T follicular helper cell (primary cell): ENCODE measurements at places on chromosomes 12 and 14.

- DNase-seq: no peak
Observed at GRCh38 chr12:67797185-67797741, 148.7 kb downstream of the DYRK2 start.

- DNase-seq: no peak
Observed at GRCh38 chr12:131135311-131135785, 181.6 kb downstream of the ADGRD1 start.

- no peak for DNase-seq
Observed at GRCh38 chr12:21676776-21677175, 19.1 kb upstream of the LDHB start.

DNA sequence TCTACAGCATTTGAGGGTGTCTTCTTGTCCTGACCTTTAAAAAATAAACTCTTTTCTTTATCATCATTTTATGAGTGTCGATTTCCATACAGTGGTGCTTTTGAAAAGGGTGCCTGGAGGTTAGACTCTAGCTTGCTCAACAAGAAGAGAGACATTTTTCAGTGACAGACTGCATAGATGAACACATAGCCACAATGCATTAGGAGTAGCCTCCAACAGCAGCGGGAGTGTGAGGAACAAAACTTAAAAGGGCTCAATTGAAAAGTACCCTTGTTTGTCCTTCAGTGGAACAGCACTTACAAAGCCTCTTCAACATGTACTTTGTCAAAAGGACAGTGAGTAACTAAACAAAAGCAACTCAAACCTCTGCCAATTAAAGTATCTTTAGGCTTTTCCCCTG lies 119.3 kb downstream of the SOX5 start:
- DNase-seq: no peak

DNA sequence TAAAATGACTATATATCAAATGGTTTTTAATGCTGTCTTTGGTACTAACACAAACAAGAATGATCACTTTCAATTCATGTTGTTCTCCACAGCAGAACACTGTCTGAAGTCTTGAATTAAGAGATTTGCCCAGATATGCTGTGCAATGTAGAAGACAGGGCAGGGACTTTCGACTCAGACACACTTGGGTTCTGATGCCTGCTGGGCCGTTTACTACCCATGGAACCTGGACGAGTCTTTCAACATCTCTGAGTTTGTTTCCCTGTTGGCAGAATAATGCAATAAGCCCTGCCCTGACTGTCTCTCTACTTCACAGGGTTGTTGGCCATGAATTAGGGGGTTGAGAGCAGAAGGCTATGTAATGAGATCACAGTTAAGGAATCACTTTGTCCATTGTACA lies 162.6 kb upstream of the TMPO start:
- DNase-seq: no peak

- no peak for DNase-seq
Observed at GRCh38 chr14:103576371-103577024, 13.7 kb downstream of the COA8 start.

GRCh38 chr12:58169826-58170225 lies 228.5 kb downstream of the ATP23 start:
- DNase-seq: no peak

- DNase-seq: no peak
Observed at GRCh38 chr12:52005903-52006703, 643 bp upstream of the TAMALIN start.

- no peak for DNase-seq
Observed at GRCh38 chr12:94730847-94731246, 80.5 kb upstream of the TMCC3 start.

DNA sequence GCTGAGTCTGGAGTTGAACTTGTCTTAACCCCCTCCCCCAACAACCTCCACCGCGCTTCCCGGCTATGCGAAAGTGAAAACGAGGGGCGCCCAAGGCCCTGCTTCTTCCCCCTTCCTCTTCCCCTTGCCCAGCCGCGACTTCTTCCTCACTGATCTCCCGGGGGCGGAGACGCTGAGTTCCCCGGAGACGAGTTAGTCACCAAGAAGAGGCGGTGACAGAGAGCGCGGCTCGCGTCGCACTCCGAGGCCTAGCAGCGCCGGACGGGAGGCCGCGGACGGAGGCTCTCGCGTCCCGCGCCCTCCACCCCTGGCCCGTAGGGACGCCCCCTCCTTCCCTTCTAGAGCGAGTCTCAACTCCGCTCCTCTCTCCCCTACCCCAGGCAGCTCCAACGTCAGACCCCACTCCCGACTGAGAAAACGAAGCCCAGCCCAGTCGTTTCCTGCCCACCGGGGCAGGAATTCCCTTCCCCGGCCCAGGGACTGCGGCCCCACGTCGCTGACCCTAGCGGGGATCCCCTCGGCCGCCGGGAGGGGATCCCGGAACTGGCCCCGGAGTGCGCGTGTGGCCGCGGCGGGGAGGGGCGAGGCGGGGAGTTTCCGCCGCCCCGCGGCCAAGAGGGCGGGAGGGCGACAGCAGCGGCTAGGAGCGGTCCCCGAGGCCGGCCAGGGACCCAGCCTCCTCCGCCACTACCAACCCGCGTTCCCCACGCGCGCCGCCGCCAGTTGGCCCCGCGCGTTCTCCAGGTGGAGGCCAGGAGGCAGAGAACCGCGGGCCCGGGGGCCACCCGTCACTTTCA lies 1.4 kb downstream of the BAZ1A start:
- peak; percentile 76 for DNase-seq

DNA sequence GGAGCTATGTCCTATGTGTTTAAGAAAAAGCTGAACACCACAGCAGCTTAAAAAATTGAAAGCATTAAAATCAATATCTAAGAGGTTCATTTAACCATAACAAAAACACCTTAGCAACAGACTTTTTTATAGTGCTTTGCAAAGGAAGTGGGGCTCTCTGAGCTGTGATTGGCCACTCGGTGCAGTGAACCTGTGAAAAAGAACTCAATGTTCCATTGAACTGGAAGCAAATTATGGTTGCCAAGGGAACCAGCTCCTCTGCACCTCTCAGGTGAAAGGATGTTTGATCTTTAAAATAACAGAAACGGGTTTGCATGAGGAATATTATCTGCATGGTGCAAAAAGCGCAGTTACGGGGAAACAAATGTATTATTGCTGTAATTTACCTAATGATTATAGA lies 149.4 kb downstream of the SNAPC1 start:
- no peak for DNase-seq

DNA sequence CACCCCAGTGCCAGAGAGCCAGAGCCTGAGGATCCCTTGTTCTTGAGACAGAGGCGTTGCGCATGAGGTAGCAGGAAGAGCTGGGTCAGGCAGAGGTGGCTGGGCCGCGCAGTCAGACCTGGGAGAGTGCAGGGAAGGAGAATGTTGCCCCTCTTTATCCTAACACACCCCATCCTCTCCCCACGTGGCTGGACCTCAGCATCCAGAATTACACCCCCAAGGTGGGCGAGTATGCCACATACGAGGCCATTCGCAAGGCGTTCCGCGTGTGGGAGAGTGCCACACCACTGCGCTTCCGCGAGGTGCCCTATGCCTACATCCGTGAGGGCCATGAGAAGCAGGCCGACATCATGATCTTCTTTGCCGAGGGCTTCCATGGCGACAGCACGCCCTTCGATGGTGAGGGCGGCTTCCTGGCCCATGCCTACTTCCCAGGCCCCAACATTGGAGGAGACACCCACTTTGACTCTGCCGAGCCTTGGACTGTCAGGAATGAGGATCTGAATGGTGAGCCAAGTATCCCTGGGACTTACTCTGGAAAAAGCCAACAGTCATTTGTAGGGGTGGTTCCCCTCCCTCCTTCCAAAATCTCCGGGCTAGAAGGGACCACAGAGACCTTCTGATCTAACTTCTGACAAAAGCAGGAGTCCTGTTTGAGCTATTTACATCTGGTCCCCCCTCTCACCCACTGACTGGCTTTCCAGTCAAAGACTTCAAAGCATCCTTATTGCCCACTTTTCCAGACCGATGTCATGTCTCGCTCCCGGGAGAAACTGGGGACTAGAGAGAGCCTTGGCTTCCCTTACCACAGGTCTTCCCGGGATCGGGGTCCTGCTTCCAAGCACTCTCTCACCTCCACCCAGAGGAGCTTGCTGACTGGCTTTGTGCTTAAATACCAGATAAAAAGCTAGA lies 6.1 kb downstream of the MMP14 start:
- DNase-seq: no peak

DNA sequence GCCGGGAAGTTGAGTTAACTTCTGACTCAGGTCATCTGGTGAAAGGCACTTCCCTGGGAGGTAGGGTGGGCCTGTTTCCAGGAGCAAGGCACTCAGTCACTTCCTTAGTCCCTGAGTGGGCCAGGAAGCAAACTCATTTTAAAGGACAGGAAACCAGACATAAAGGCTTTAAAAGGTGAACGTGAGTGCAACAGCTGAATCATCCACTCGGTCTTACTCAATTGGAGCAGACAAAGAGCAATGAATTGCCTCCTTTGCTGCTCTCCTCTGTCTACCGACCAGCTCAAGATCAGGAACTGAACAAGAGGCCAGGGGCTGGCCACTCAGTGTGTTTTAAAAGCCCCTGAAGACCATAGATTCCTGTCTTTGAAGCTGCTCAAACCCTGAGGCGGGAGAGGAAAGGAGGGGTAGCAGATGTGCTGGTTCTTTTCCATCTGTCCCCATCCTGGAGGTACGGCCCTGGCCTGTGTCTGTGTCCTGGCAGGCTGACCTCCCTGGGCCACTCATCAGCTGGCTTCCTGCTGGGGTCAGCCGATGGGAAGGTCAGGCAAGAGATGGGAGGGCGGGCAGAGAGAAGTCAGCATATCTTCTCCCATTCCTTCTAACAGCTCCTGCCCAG lies 148.9 kb downstream of the PPM1H start:
- no peak for DNase-seq

- peak; percentile 0 for DNase-seq
Observed at GRCh38 chr14:97219431-97220017, 422.3 kb downstream of the VRK1 start.

GRCh38 chr12:56029666-56030293 lies 8.9 kb downstream of the IKZF4 start:
- DNase-seq: no peak

DNA sequence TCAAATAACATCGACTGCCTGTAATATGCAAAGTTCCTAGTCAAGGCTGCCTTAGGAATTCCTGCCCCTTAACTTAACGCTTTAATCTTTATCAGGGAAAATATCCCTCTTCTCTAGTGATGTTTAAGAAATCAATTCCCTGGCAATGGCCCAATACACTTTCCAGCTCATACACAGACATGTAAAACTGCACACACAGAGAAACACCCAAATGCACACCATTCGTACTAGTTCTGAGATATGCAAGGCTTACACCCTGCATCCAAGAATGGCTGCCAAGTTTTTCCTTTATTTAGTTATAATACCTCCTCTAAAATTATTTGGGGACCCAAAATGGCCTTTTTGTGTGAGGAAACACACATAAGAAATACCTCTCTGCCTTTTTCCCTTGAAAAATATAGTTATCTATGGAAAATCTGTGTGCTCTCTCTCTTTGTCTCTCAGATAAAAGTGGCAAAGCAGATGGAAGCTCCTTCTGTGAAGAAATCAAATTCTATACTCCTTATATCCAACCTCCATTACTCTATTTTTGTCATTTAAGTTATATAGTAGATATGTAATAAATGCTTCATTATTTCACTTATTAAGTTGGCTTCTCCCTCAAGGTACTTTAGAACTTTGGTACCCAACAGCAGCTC lies 120.0 kb upstream of the MDM1 start:
- no peak for DNase-seq

GRCh38 chr14:23115039-23115731 lies 3.9 kb downstream of the CEBPE start:
- DNase-seq: no peak

DNA sequence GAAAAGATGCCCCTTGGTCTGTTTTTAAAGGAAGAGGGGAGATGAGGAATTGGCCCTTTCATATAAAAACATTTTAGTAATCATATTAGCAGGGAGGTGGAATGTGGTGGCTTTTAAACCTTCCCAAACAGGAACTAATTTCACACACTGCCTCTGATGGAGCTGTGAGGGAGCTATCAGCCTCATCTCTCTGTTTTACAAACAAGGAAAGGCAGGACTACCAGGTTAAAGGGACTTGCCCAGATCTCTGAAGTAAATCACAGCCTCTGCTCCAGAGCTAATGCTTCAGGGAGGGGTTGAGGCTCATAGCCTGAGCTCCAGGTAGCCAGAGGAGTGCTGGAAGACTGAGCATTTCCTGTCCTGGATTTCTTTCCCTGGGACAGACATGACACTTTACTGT lies 1.1 kb upstream of the BMP4 start:
- DNase-seq: no peak

- no peak for DNase-seq
Observed at GRCh38 chr12:71169286-71169685, 11.5 kb upstream of the TSPAN8 start.

GRCh38 chr12:115044073-115044472 lies 360.1 kb upstream of the TBX3 start:
- DNase-seq: no peak

- DNase-seq: no peak
Observed at GRCh38 chr14:95697764-95698163, 11.5 kb downstream of the TCL1B start.

DNA sequence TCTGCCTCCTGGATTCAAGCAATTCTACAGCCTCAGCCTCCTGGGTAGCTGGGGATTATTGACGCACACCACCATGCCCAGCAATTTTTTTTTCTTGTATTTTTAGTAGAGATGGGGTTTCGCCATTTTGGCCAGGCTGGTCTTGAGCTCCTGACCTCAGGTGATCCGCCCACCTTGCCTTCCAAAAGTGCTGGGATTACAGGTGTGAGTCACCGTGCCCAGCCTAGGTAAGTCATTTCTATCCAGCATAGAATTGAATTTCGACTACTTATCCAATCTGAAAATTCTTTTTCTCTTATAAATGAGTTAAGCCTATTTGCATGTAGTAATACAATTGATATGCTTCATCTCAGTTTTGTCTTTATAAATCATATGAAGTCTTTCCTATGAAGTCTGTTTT lies 12.9 kb upstream of the NOPCHAP1 start:
- DNase-seq: no peak

DNA sequence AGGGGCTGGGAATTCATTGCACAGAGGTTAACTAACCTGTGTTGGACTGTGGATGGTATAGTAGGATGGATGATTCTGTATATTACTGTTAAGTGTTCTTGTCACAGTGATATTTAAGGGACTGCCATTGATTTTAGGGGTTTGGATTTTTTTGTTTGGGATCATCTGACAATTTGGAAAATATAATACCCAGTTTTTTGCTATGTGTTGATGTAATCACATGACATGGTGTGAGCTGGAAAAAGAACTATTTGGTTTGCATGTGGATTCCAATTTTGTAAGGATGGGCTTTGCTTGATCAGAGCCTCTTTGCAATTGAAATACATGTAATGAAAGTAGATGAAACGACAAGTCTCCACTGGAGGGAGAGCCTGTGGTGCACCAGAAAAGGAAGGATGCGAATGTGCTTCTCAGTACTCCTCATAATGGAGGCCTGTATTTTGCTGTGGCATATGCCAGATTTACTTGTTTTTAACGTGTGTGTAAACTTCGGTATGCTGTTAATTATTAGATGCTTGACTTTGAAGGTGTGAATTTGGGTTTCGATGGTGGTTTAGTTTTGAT lies 2.7 kb downstream of the DYRK2 start:
- DNase-seq: no peak

DNA sequence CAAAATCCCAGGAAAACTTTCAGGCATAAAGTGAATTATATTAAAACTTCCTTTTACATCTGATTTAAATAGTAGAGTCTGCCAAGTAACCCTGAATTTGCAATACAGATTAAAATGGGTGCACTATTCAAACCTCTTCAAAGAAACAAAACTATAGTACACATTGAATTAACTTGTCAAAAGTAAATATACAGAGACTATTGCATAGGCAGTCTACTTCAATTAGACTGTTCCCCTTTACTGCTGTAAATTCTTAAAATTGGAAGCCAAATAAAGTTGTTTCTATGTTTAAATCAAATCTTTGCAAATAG lies 7.1 kb downstream of the KRAS start:
- no peak for DNase-seq

- DNase-seq: no peak
Observed at GRCh38 chr12:7101694-7102131, 7.3 kb downstream of the C1RL start.
